Activated CD4-positive, alpha-beta memory T cell treated with anti-CD3 and anti-CD28 coated beads, Interleukin-2, amount 10 ng/mL, durations not matched to agents 7 days and 5 days (primary cell): ENCODE measurements at places on chromosomes 3 and 15. TPM values are rescaled to one million over a fixed set of nuclear protein-coding genes. Genes with fewer than 3 reads are reported as not detected.

- H3K27me3 ChIP-seq = peaks cover 4% of the 10 kb centered on the region
- no peak for DNase-seq
- no peak overlapping the region for H3K4me3 ChIP-seq
- H3K4me1 ChIP-seq = no peaks in the 10 kb centered on the region
- H3K27ac ChIP-seq = no peak overlapping the region
- no peaks in the 10 kb centered on the region for H3K36me3 ChIP-seq
Measured at GRCh38 chr3:2823437-2824211, 286.6 kb downstream of the IL5RA start.

GRCh38 chr15:57227899-57228298, 148.4 kb upstream of the CGNL1 start:
- H3K27me3 ChIP-seq = no peaks in the 10 kb centered on the region
- peaks cover 3% of the 10 kb centered on the region for H3K36me3 ChIP-seq
- no peak overlapping the region for H3K27ac ChIP-seq
- H3K4me1 ChIP-seq = no peaks in the 10 kb centered on the region
- H3K4me3 ChIP-seq = no peak overlapping the region

The NEK10 gene
- 0.35 TPM for total RNA-seq

- H3K4me1 ChIP-seq = peaks cover 11% of the 10 kb centered on the region
- H3K36me3 ChIP-seq = no peaks in the 10 kb centered on the region
- no peak overlapping the region for H3K27ac ChIP-seq
- no peak for DNase-seq
- H3K4me3 ChIP-seq = no peak overlapping the region
Measured at GRCh38 chr3:151382671-151383070, 1.9 kb downstream of the P2RY12 start.

- H3K27me3 ChIP-seq = no peaks in the 10 kb centered on the region
- H3K4me3 ChIP-seq = no peak overlapping the region
- no peak for DNase-seq
- H3K36me3 ChIP-seq = no peaks in the 10 kb centered on the region
Measured at GRCh38 chr3:32285891-32286290, 47.4 kb downstream of the CMTM8 start.

The GOLGA8B gene
- 252 TPM for total RNA-seq
